ENCODE measurements at places on chromosomes 6 and 20.

- DNase-seq: no peak
Observed at GRCh38 chr20:16541226-16541625, 32.0 kb downstream of the KIF16B start.

- DNase-seq: no peak
Observed at GRCh38 chr6:96235927-96236326, 220.2 kb downstream of the FUT9 start.

GRCh38 chr6:116388924-116389323, 18.2 kb downstream of the DSE start:
- DNase-seq: no peak

DNA sequence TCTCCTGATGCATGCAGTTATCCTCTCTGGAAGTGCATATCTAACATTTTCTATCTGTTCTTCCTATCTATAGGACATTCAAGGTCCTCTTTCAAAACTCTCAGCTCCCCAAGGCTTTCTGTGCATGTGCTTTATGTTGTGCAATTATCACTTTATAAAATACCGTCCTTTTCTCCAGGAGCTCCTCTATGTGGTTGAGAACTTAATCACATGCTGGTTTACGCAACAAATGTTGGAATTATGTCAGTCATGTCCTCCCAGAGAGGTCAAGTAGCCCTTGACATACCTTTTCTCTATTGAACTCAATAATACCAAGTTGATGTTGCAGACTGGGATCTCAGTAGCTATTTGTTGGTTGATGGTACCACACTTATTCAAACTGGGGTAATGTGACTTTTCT, 388.4 kb downstream of the BTBD3 start:
- no peak for DNase-seq

DNA sequence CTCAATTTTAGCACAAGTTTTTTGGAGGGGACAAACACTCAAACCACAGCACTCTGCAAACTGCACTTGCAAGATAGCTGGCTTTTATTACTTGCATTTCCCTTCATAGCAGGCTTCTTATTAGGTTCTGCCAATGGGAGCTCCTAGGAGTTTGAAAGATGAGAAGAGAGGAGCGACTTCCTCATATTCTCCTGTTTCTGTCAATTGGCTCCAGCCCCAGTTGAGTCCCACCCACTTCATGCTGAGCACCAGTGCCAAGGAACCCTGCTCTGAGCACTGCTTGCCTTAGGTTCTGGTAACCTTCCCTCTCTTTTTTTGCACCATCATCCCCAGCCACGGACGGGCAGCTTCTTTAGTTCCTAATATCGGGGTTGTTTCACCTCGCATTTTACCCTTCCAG, 67.9 kb downstream of the PSMB1 start:
- DNase-seq: no peak

GRCh38 chr6:13273931-13274706, 54.2 kb downstream of the TBC1D7 start:
- DNase-seq: no peak

DNA sequence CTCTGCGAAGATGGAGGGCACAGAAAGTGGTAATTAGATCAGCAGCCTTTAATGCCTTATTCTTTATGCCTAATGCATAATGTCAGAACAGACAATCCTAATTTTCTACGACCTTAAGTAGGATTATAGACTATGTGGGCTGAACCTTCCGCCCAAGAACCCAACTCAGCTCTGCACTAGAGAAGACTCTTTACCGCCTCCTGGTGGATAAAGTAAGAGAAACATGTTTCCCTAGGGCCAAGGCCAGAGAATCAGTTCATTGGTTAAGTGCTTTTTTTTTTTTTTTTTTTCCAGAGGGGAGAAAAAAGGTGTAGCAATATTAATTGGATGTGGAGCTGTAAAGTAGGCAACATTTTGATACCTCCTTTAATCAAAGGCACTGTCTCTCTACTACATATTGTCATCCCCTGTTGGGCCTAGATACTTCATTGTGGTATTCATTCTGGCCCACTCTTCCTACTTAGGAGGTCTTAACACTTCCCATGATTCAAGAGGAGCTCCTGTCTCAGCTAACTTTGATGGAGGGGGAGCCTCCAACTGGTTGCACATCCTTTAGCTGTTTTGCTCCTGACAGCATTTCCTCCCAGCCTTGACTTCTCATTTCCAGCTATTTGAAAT, 124.9 kb upstream of the NRN1 start:
- no peak for DNase-seq

DNA sequence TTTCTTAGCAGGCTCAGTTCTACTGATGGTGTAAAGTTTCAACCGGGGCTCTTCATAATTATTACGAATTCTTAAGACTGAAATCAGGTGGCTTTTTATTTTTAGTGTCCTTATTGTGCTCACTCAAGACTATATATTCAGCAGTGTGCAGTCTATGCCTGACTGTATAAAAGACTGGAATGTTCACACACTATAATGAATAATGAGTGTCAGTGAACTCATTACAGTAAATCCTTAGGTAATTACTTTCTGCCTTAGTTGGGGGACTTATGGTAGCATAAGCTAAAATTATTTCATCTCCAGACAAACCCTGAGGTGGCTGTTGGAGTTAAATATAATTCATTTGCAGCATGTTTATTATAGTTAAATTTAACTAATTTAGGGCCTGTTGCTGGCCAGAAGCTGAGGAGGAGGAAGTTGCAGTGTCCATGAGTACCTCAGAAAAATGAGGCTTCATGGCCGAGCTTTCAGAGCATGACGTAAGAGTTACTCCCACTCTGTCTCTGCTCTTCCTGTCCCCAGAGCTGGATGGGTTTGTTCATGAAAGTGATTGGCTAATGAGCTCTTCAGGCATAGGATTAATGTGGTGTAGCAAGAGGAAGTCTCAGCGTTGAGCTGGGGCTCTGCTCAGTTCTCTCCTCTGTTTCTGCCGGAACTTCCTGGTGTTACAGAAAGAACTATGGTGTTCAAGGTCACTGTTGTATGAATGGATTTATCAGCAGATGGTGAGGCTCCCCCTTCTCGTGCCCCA, 335.7 kb downstream of the NRN1 start:
- no peak for DNase-seq

DNA sequence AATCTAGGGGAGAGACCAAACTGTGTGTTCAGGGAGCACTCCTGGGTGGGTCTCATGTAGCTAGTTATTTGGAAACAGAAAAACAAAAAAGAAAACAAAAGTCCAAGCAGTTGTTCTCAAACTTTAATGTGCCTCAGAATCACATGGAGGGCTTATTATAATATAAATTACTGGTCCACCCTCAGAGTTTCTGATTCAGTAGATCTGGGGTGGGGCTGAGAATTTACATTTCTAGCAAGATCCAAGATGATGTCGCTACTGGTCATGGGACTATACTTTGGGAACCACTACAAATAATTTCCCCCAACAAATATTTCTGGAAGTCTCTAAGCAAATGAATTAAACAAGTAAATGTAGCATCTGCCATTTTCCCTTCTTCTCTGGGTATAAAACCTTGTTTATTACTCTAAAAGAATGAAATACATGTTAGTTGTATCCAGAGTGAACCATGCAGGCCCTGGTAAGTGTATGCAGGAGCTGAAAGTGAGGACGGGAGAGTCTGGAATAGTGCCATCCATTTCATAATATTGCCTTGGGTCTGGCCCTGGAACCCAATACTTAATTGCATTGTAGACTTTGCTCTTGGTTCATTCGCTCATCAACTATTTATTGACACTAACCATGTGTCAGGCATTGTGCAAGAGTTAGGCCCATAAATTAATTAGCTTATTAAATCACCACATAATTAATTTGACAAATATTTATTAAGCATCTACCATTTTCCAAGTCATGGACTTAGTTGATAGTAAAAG, 490.8 kb downstream of the EPM2A start:
- DNase-seq: no peak

GRCh38 chr20:35503841-35504561, 25.5 kb downstream of the C20orf173 start:
- no peak for DNase-seq

GRCh38 chr20:49690899-49691620, 22.6 kb downstream of the B4GALT5 start:
- no peak for DNase-seq

GRCh38 chr20:341682-342081, 5.2 kb upstream of the NRSN2 start:
- no peak for DNase-seq

DNA sequence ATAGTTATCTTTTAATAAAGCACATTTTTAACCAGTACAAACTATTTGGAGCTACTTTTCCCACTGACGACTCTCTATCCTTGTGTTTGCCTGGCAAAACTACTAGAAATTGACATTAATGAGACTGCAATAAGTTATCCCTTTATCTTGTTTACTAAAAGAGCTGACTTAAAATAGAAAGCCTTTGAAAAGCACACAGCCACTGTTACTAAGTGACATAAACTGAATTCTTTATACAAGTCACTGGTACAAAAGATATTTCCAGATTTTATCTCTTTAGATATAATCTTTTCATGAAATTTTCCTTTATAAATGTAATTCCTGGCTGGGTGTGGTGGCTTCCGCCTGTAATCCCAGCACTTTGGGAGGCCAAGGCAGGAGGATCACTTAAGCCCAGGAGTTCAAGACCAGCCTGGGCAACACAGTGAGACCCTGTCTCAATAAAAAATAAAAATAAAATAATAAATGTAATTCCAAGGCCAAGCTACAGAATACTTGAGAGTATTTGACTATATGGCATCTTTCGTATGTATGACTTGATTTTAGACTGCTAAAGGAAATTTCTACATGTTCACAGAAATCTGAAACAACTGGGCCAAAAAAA, 9.5 kb downstream of the MBOAT1 start:
- no peak for DNase-seq

DNA sequence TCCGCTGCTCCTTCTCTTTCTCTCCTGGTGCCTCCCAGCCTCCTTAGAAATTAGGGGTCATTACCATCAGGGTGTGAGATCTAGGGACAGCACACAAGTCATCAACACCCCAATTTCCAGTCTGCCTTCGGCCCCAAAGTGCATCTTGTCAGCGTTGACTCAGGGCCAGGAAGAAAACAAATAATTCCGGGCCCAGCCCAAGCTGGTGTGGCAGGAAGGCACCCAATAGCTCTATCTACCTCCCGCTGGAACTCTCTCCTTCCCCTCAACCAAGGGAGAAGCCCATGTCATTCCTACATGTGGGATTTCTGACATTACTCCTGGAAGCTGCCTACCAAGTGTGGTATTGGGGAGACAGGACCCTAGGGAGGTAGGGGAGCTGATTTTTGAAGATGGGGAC, 11.5 kb upstream of the C6orf132 start:
- no peak for DNase-seq

DNA sequence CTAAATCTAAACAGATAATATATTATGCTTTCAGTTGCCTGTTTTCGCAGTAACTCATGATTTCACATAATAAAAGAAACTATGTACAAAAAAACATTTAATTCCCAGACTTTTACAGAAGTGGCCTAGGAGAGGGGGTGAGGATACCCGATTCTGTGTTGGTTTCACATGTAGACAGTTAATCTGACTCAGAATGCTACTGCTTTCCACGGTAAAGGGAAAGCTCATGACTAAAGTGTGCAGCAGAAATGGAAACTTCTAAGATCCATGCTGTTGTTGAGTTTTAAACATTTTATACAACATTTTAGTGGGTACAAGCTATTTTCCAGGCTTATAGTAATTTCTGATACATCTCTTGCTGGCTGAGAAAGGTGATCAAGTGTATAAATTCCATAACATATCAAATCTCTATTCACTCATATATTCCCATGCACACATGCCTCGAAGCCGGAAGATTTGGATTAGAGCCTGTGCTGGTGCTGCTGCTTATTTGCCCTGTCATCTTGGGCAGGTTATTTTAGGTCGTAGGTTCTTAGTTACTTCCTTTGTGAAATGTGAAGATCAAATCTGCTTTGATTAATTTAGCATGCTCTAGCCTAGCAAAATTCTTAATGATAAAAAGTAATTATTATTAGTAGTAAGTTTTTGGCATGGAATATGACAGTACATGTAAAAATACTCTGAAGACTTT, 896.7 kb upstream of the MAP3K7 start:
- DNase-seq: no peak

DNA sequence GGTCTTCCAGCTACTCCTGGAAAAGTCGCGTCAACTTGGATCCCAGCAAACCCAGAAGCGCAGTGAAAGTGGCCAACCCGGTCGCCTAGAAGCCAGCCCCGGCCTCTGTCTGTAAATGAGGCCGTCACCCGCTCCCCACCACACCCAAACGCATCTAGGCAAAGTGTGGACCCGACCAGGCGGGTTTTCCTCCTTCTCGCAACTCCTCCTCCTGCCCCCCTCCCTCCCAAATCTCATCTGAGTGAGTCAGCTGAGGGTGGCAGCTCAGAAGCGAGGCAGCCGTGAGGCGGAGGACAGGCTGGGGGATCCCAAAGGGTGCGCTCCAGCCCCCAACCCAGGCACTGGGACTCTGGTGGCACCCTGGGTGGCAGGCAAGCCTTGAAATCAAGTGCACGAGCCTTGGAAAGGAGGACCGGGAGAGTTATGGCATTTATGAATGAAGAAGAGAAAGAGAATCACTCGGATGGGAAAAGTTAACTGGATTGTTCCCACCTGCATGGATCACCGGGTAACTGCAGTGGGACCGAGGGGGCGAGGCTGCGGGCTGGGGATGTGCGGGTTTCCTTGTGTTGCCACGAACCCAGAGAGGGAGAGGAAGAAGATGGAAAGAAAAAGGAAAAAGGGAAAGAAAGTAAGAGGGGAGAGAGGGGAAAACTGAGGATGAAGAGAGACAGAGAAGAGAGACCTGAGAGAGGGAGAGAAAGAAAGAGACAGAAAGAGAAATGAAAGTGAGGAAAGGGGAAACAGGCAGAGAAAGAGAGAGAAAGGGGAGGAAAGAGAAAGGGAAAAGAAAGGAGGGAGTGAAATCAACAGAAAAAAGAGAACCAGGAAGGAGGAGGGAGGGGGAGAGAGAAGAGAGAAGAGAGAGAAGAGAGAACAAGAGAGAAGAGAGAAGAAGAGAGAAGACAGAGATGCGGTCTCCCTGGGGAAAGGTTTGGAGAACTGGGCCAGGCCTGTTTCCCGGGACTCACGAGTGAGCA, at the start of gene APCDD1L:
TSS of gene APCDD1L (minus strand) at position 167 of the 980 bp plus-strand sequence. CDS start 692 bp downstream, outside the sequence.
- DNase-seq: no peak

- DNase-seq: no peak
Observed at GRCh38 chr6:10976571-10976970, 67.5 kb downstream of the ELOVL2 start.

- DNase-seq: no peak
Observed at GRCh38 chr6:167996424-167997199, 859 bp upstream of the KIF25 start.

GRCh38 chr6:106044151-106044550, 42.0 kb upstream of the PRDM1 start:
- DNase-seq: no peak

GRCh38 chr6:47490676-47491075, 13.1 kb downstream of the CD2AP start:
- no peak for DNase-seq

- DNase-seq: no peak
Observed at GRCh38 chr6:108068618-108069017, 5.9 kb downstream of the OSTM1 start.

DNA sequence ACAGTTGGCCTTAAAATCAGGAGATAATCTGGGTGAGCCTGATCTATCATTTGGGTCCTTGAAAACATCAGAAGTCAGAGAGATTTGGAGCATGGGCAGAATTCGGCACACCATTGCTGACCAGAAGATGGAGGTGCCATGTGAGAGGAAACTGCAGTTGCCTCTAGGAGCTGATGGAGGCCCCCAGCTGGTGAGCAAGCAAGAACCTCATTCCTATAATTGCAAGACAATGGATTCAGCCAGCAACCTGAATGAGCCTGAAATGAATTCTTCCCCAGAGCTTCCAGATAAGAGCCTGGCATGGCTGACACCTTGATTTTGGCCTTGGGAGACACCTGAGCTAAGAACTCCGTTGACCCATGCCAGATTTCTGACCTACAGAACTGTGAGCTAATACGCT, 76.3 kb upstream of the FYN start:
- DNase-seq: no peak

- DNase-seq: no peak
Observed at GRCh38 chr6:108105571-108105970, 31.0 kb upstream of the OSTM1 start.

GRCh38 chr20:62138204-62138543, 5.0 kb downstream of the PSMA7 start:
- DNase-seq: no peak
